ENCODE measurements at places on chromosomes 5 and 9.

DNA sequence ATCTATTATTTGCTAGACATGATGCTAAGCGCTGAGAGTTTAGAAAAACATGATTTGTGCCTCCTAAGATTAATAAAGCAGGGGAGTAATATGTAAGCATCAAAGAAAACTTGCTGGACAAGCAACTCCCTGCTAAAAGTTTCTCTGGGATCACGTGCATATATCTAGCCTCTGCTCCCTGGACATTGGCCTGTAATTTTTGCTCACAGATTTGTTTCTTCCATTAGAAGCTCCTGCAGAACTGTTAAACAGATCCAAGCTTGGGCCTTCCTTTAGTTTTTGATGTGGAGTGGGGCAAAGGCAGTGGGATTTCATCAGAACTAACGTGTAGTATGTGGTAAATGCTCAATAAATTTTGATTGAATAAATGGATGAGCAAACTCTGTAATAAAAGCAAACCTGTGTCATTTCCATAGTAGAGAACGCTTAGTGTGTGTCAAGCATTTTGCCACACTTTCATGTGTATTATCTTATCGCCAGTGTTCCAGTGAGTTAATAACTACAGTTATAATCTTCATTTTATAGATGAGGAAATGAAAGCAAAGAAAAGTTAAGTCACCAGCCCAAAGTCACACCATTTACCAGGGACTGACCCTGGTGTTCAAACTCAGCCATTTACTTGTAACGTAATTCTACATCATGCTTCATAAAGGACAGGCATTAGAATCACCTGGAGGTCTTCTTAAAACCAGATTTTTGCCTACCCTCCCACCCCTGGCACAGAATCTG lies 100.3 kb downstream of the PCSK5 start:
- DNase-seq = no peak

DNA sequence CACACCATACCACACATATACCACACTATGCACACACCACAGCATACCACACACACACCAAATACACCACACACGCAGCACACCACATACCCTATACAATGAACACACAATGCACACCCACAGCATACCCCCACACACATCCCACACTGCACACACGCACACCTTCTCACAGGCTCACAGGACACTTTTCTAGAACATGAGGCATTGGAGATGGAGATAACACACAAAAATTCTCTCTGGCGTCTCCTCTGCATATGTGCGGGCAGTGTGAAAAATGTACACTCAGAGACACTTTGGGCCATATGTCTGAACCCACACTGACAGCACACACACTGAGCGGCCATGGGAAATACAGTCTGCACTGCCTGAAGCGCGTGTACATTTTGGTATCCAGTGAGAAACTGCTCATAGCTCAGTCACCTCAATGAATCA lies 278.1 kb downstream of the GADD45G start:
- no peak for DNase-seq

DNA sequence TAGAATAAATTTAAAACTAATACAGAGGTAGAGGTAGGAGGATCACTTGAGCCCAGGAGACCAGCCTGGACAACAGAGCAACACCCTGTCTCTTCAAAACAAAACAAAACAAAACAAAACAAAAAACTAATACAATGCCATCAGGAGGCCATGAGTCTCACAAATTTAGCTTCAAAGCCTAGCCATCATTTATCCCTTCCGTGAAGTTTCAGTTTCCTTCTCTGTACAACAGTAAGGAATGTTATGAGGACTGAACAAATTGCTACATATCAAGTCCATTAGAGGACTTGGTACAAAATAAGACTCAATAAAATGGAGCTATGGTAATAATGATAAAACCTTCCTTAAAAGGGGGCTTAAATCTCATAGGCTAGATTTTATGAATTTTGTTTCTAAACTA lies 60.8 kb downstream of the MAPKAP1 start:
- no peak for DNase-seq

GRCh38 chr5:140223567-140223966 lies 48.6 kb downstream of the CYSTM1 start:
- DNase-seq = no peak

GRCh38 chr5:79070350-79070667 lies 742 bp downstream of the BHMT2 start:
- DNase-seq = no peak

- no peak for DNase-seq
These were observed 134.3 kb upstream of the BOD1 start for GRCh38 chr5:173750538-173751265.

DNA sequence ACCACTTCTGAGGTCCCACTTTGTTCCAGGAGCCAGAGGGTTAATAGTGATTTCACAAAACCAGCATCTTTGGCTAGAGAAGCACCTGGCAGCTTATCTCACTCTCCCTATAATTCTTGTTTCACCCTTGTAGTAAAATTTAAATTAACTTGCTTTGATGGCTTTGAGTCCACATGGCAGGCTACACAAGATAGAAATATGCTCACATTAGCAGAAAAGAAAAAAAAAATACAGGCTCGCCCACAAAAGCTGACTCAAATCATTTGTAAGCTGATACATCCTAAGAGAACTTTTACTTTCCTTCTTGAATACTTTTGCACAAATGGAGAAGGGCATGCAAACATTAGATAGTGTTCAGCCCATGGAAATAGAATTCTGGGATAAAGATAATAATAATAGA lies 36.2 kb downstream of the TNFSF15 start:
- DNase-seq = no peak

- DNase-seq = no peak
These were observed 291.8 kb upstream of the DAB2 start for GRCh38 chr5:39716532-39717028.

DNA sequence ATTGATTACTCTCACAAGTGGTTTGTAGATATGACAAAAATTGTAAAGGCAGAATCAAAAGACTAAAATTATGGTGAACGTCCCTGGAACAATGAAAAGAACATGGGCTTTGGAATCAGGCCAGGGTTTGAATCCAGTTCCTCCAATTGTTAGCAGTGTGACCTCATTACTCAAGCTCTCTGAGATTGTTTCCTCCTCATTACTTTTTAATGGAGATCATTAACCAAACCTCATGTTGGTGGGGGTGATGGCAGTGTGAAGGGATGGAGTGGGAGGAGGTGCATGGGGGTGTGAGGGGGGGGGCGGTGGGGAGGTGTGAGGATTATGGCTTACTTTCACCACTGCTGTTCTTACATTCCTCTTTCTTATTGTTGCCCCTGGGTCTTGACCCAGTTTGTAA lies 44.1 kb upstream of the FOXE1 start:
- no peak for DNase-seq

DNA sequence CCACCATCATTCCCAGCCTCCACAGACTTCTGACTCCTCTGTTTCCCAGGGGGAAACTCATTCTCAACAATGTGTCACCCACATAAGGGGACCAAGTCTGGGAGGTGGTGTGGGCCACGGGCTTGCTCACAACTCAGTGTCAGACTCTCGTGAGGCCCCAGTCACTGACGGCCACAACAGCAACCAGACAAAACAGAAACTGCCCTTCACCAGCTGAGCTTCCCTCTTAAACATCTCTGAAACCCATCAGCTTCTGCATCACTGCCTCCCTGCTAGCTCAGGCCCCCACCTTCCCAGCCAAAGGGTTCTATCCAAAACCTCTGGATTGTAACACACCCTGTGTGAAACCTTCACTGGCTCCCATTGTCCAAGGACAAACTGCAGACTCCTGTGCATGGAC lies 273.4 kb downstream of the CDK5RAP2 start:
- DNase-seq = no peak

GRCh38 chr5:18091758-18092157 lies 457.5 kb downstream of the TAF11L14 start:
- DNase-seq = no peak

GRCh38 chr5:138077064-138077696 lies 6.7 kb upstream of the WNT8A start:
- peak; percentile 44 for DNase-seq

GRCh38 chr5:181221105-181221791 lies 1.8 kb upstream of the TRIM41 start:
- DNase-seq = peak; percentile 55

GRCh38 chr9:26893030-26893676 lies 551 bp upstream of the CAAP1 start:
- DNase-seq = no peak

DNA sequence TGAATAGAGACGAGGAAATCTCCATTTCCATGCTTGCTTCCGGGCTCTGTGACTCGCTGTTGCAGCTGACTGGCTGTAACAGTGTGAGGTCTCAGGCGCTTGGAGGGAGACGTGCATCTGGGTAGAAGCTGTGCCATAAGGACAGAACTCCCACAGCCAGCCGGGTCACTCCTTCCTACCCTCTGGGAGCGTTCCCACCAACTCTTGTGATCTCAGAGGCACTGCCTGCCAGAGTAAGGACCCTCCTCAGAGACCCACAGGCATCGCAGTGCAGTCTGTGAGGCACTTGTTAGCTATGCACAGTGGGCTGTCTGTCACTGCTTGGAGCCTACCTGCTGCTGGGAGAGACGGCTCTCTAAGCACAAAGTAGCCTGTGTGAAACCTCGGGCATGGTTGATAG lies 203.4 kb upstream of the SEMA6A start:
- DNase-seq = no peak

DNA sequence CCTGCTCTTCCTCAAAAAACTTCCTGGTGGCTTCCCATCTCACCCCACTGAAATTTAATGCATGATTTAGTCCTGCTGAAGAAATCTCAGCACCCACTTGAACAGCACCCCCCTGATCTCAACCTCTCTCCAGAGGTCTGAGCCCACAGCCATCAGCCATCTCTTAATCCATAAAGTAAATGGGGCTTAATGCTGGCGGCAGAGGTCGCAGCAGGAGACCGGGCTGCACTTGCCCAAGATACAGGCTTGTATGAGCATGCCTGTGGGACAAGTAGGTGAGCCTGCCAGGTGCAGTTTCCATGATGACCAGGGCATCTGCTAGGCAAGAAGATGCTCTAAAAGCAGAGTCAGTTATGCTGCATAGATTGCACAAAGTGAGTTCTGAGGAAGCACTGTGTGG lies 52.4 kb upstream of the CTXN3 start:
- no peak for DNase-seq

DNA sequence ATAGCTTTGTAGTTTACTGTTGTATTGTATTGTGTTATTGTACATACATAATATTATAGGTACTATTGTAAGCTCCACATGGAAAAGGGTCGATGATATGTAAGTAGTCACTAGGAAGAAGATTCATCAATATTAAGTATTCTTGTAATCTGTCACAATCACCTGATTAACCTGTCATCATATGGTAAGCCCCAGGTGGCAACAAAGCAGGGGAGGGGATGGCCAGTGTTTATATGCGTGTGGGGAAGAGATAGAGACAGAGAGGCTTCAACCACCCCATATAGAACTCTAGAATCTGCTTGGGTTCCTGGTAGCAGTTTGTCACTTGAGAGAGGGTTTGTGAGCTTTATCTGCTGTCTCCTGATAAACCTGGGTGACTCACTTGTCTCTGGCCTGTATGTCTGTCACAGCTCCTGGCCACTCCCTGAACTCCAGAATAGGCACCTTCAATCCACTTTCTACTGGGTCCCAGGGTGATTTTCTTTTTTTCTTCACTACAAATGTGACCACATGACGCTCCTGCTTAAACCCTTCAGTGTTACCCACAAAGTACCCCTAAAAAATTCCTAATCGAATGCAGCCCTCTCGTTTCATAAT lies 48.9 kb upstream of the CPEB4 start:
- DNase-seq = no peak

- DNase-seq = no peak
These were observed 367.4 kb downstream of the EFNA5 start for GRCh38 chr5:107303171-107303968.

DNA sequence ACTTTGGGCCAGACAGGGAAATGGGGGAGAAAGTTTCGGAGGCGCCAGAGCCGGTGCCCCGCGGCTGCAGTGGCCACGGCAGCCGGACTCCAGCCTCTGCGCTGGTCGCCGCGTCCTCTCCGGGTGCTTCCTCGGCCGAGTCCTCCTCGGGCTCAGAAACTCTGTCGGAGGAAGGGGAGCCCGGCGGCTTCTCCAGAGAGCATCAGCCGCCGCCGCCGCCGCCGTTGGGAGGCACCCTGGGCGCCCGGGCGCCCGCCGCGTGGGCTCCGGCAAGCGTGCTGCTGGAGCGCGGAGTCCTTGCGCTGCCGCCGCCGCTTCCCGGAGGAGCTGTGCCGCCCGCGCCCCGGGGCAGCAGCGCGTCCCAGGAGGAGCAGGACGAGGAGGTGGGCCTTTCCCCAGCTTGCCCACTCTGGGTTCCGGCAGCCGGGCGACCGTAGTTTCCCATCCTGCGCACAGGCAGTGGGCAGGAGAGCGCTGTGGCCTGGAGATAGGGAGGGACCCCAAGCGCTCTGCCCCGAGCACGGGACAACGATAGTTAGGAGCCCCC lies 516 bp downstream of the MAST4 start:
- no peak for DNase-seq

- no peak for DNase-seq
These were observed 26.1 kb downstream of the GLT6D1 start for GRCh38 chr9:135612981-135613910.

GRCh38 chr5:135136546-135136945 lies 102.5 kb upstream of the PITX1 start:
- DNase-seq = no peak

- peak; percentile 20 for DNase-seq
These were observed 2.5 kb downstream of the TNPO1 start for GRCh38 chr5:72818866-72819534.

DNA sequence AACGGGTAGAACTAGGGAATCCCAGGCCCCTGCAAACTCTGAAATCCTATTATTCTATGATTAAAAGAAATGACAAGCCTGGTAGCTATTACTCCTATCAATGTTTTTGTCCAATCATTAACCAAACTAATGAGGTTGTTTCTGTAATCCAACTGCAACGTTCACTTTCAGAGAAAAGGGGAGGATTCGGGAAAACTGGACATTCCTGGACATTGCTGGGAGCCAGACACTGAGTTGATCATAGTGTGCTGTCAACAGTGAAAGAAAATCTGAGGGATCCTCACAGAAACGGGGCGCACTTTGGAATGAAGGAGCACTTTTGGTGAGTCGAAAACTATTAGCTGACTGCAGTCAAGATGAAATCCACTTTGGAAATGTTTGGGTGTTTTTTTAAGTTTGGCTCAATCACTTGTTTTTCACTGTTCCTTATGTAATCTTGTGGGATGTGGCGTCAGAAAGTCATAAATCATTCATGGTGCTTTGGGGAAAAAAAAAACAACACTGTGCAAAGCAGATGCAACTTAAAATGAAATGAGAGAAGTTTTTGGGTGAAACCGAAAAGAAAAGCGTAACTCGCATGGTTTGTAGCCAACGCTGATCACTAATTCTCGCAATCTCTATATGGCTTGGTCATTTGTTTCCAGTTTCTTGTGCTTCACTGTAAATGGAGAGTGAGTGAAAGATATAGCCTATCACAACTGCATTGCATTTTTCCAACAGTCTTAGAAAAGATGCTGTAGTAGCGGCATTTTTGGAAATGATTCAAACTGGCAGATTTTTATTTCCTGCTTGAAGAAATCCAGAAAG lies 51.2 kb upstream of the ADRA1B start:
- no peak for DNase-seq

- DNase-seq = no peak
These were observed 467.1 kb downstream of the ZNF608 start for GRCh38 chr5:124279146-124279876.

- DNase-seq = no peak
These were observed 260.2 kb downstream of the ARHGAP26 start for GRCh38 chr5:143030349-143030748.

- DNase-seq = no peak
These were observed 16.0 kb upstream of the SLC25A51 start for GRCh38 chr9:37919956-37920335.

- no peak for DNase-seq
These were observed 587.3 kb downstream of the ANXA1 start for GRCh38 chr9:73738741-73739530.
